Activated CD8-positive, alpha-beta memory T cell treated with anti-CD3 and anti-CD28 coated beads, Interleukin-2, amount 10 ng/mL, durations not matched to agents 7 days and 5 days (primary cell): ENCODE measurements at places on chromosomes 1 and 21. TPM values are rescaled to one million over a fixed set of nuclear protein-coding genes. Genes with fewer than 3 reads are reported as not detected.

DNA sequence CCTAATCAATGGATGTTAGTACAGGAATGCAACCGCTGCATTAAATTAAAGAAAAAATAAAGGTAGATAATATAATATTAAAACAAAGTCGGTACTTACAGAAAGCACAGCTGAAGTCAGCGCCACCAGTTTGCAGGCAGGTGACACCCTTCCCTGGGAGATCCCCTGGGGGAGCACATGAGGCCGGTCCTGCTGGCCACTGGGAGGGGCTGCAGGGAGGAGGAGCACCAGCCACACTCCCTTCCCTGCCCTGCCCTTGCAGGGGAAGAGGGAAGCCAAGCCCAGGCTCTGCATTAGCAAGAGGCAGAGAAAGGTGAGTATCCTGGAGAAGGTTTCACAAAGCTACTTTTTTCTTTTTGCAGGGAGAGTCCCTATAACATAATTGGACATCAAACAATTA is 507.0 kb downstream of the AJAP1 start:
- no peak for DNase-seq

DNA sequence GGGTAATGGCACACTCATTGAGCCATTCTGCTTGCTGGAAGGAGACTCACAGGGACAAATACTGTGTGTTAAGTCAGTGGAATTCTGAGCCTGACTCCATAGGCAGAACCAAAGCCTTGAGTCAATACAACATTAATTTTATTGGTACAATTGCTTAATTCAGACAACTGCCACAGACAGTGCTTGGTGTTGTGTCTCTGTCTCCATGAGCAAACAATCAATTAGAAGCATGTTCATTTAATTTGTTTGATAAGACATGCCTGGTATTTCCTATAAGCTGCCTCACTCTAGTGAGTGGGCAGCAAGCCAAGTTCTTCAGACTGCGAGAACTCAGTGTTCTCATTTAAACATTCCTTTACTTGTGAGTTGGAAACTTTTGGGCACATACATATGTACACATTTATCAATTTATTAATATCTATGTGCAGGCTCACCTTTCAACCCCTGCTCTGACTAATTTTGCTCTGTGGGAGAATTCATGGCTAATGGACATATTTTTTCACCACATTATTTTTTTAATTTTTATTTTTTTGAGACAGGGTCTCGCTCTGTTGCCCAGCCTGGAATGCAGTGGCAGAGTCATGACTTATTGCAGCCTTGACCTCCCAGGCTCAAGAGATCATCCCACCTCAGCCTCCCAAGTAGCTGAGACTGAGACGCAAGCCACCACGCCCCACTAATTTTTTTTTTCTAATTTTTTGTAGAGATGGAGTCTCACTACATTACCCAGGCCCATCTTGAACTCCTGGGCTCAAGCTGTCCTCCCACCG is 4.5 kb upstream of the SRSF10 start:
- DNase-seq: no peak

ADGRB2 gene
- 0.07 TPM for total RNA-seq

DNA sequence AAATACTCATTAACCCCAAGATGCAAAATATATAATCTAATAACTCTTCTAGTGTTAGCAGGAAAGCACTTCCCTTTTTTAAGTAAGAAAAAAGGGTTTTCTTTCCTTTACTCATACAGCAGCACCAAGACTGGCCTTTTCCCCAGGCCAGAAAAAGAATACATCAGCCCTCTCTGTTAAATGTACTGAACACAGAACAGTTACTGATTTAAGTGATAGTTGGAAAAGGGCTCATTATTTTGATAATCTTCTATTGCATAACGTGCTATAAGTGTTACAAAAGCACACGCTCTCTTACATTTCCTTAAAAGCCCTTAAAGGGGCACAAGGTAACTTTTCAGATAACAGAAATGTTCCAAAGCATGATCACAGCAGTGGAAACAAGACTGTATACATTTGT is 142.9 kb downstream of the TIAM1 start:
- no peak for DNase-seq

KIF14 gene
- total RNA-seq: 30.8 TPM

DNA sequence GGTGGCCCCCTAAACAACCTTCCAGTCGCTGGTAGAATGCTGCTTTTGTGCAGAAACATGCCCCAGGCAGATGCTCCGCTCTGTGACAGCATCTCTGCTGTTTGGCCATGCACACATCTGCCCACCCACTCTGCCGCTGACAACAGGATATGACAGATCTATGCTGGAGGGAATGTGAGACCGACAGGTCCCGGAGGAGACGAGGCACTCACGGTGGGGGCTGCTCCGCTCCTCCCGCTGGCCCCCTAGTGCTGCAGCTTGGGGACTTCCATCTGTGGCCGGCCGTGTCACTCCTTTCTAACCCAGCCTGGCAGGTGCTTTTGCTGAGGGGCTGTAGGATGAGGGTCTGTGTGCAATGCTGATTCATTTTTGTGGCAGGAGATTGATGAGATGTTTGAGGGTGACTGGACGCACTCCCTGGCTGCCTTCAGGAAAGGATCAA is 49.1 kb upstream of the DMRTB1 start:
- DNase-seq: peak; percentile 66

UQCRHL gene
- 1.6 TPM for total RNA-seq

GRCh38 chr1:159941591-159942560 is 3.5 kb downstream of the IGSF9 start:
- no peak for DNase-seq
